Stimulated activated CD4-positive, alpha-beta T cell treated with anti-CD3 and anti-CD28 coated beads, Interleukin-4, amount 100 ng/mL, for 48 hours (primary cell): ENCODE measurements at places on chromosomes 16 and 17.

- no peak for DNase-seq
These were observed 11.3 kb upstream of the MLLT6 start for GRCh38 chr17:38693700-38694329.

DNA sequence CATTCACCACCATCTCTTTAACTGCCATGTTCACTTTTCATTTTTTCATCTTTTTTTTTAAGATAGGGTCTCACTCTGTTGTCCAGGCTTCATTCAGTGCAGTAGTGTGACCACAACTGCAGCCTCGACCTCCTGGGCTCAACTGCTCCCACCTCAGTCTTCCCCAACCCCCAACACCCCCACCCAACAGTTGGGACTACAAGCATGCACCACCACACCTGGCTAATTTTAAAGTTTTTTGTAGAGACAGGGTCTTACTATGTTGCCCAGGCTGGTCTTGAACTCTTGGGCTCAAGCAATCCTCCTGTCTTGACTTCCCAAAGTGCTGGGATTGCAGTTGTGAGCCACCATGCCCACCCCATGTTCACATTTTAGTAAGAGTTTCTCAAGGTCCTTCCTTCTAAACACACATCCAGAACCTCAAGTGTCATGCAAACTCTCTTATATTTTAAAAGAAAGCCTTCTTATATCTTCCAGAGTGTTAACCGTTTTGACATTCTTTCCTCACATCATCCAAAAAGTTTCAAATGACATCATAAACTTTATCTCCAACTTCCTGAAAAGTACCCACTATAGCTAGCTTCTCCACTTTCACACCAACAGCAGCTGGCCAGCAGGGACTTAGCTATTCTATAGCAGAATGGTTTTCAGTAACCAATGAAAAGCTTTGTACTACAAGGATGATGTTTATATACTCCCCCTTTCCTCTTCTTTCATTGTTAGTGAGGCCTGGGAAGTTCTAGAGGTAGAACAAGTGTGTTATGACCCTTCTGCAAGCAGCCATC, 49.3 kb downstream of the TRAF4 start:
- DNase-seq: no peak

DNA sequence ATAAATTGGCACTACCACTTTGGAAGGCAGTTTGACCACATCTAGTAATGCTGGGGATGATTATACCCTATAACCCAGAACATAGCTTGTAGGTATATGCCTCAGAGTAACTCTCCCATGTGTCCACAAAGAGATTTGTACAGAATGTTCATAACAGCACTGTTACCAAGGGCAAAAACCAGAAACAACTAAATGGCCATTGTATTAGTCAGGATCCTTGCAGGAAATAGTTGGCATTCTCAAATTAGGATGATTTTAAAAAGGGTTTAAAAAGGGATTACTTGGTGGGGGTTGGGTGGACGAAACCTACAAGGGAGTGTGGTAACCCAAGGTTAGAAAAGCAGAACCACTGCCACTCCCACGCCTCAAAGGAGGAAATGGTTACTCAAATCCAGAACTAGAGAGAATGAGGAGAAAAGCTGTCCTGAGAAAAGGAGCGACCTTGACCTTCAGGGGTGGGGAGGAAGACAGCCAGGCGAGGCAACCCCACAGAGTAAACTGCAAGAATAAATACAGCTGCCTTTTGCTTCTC, 2.1 kb downstream of the CPPED1 start:
- peak; percentile 7 for DNase-seq

GRCh38 chr16:1731073-1731472, 25.1 kb downstream of the MAPK8IP3 start:
- no peak for DNase-seq

- DNase-seq: no peak
These were observed 186.0 kb downstream of the GRIN2A start for GRCh38 chr16:9996221-9996620.

DNA sequence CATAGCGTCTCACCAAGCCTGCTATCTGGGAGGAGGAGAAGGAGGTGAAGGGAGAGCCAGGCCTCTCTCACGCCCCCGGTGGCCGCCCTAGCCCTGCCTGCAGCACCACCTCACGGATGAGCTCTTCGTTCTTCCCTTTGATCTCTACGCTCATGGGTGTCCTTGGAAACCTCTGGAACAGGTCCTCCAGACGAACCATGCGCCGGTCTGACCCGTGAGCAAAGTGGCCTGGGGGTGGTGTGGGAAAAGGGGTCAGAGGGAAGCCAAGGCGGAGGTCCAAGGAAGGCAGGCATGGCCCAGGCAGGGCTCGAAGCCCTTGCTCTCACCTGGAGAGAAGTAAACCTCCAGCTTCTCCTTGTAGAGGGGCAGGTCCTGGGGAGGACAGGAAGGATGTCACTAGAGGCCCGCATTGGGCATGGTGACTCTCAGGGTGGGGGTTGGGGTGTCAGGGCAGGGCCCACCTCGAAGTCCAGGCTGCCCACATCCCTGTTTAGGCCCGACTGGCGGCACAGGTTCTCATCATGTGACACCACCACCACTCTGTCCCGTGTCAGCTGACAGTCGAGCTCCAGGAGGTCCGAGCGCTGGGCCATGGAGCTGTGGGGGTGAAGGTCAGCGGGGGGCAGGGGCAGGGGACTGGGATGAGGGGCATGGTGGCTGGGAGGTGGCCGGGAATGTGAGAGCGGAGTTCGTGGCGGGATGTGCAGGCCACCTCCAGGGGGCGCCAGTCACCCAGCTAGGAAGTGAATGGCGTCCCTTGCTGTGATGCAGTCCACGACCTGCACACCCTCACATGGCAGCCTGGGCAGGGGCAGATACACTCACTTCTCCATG, 923 bp downstream of the GDPD3 start:
- DNase-seq: peak; percentile 70
